ENCODE measurements at places on chromosomes 4 and X. TPM values are rescaled to one million over a fixed set of nuclear protein-coding genes. Genes with fewer than 3 reads are reported as not detected.
A peak's percentile ranks its signal among the peaks of the same experiment; 100 is the strongest.

Gene CYSLTR1
- not detected for polyA plus RNA-seq

DNA sequence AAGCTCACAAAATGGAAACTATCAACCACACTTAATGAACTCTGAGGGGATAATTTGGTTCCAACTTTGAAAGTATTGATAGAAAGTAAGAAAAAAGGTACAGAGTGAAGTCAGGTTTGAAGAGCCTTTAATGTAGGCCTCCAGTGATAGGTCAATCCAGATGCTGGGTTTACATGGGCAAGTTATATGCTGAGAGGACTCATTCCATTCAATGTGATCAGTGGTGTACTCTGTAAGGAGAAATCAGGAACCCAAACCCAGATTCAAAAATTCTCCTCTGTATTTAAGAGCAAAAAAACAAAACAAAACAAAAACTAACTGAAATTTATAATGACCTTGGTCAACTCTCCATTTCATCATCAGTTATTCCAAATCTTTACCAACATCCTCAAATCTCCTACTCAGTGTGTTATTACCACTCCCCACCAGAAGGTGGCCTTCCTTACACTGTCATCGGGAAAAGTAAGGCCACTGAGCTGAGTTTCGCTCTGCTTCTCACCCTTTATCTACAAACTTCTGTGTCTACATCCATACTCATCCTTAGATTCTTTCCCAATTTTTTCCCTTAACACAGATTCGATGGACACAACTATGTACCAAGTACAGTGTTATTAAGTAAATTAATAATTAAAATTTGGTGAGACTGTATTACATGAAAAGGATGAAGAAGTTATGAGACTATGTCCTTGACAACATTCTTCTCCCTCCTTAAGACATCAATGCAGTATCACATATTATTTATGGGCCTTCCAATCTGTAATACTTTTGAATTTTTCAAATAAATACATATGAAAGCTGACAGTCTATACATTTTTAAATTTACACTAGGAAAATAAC lies 88.3 kb downstream of the ZAR1 start:
- DNase-seq, result peak; percentile 27

Gene ZMYM3
- polyA plus RNA-seq, result 18.3 TPM

Gene DDX53
- polyA plus RNA-seq, result not detected

Gene ZNF711
- polyA plus RNA-seq, result 0.34 TPM

- DNase-seq, result no peak
These were observed 2.3 kb upstream of the SOWAHD start for GRCh38 chrX:119755981-119756533.

Gene POLN
- 0.91 TPM for polyA plus RNA-seq

GRCh38 chr4:73662709-73663546 lies 42.7 kb upstream of the RASSF6 start:
- DNase-seq, result no peak

DNA sequence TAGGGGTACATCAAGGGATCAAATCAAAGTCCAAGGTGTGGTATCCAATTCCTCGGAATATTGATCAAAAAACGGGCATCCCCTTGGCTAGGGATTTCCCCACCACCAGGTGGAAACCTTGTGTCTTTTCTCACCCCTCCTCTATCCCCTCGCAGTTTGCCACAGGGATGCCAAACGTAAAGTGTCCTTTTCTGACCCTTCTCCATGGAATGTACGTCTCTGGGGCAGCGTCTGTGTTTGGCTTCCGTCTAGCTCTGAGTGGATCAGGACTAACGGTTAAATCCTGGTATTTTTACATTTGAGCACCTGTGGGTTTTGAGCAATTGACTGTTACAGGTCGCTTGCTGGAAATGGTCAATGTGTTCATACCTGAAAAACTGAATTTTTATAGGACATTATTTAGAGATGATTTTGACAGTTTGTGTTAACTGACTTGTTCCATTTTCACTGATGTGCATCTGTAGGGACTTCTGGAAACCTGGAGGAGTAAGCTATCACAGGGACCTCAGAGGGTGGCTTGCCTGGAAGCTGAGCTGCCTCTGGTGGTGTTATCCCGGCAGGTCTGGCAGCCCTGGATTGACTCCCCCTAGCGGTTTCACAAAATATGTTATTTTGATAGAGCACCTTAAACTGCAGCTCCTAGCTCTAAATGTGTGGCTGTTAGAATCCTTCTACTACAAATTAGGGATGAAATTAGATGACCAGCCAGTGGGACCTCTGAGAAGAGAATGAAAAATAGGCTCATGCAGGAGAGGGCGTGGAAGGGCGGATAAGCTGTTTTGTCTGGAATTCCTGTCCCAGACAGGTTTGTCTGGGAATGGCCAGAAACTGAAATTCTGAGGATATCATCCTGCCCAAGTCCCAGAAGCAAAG lies 8.8 kb upstream of the MGST2 start:
- no peak for DNase-seq

Gene SOD3
- polyA plus RNA-seq, result 14.9 TPM

- no peak for DNase-seq
These were observed 108.8 kb downstream of the AMELX start for GRCh38 chrX:11401966-11402365.

Gene NALF2
- polyA plus RNA-seq, result not detected

Gene CTAG1B
- polyA plus RNA-seq, result not detected

- DNase-seq, result no peak
These were observed 14.4 kb downstream of the TXK start for GRCh38 chr4:48119646-48120045.

DNA sequence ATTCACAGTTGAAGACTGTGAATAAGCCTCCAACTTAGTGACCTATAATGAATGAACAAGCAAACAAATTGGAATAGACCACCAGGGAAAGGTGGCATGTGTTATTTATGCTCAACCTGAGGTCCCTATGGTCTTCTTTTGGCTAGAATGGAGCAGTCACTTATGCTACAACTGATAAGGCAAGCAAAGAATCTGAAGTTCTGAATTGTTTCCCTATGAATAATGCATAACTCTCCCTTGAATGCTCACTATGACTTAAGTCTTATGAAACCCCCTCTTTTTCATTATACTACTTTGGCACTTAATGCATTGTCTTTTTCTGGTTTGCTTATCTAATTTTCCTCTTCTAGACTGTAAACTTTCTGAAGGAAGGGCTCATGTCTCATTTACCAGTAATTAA lies 2.6 kb downstream of the GIMD1 start:
- DNase-seq, result no peak

DNA sequence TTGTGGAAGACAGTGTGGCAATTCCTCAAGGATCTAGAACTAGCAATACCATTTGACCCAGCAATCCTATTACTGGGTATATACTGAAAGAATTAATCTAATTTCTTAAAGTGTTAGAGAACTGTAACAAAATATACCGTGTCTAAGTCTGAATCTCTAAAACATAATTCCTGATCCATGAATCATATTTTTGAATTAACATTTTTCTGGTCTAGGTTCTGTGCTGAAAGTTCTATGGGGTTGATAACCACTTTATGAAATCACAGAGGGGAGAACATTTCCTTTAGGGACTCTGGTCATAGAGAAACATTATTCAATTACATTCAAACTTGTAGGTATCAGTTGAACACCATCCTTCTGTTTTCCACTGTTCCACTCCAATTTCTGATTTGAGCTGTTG lies 91.9 kb upstream of the ETNPPL start:
- no peak for DNase-seq

Gene SORBS2
- 6.9 TPM for polyA plus RNA-seq

GRCh38 chr4:118099106-118099505 lies 64.8 kb downstream of the NDST3 start:
- no peak for DNase-seq

- DNase-seq, result no peak
These were observed 50.5 kb downstream of the RHOH start for GRCh38 chr4:40247350-40247749.

Gene MAGEA9B
- not detected for polyA plus RNA-seq

GRCh38 chr4:80841587-80842281 lies 188.8 kb upstream of the BMP3 start:
- no peak for DNase-seq

- DNase-seq, result no peak
These were observed 1.4 kb upstream of the UFSP2 start for GRCh38 chr4:185426960-185427688.

DNA sequence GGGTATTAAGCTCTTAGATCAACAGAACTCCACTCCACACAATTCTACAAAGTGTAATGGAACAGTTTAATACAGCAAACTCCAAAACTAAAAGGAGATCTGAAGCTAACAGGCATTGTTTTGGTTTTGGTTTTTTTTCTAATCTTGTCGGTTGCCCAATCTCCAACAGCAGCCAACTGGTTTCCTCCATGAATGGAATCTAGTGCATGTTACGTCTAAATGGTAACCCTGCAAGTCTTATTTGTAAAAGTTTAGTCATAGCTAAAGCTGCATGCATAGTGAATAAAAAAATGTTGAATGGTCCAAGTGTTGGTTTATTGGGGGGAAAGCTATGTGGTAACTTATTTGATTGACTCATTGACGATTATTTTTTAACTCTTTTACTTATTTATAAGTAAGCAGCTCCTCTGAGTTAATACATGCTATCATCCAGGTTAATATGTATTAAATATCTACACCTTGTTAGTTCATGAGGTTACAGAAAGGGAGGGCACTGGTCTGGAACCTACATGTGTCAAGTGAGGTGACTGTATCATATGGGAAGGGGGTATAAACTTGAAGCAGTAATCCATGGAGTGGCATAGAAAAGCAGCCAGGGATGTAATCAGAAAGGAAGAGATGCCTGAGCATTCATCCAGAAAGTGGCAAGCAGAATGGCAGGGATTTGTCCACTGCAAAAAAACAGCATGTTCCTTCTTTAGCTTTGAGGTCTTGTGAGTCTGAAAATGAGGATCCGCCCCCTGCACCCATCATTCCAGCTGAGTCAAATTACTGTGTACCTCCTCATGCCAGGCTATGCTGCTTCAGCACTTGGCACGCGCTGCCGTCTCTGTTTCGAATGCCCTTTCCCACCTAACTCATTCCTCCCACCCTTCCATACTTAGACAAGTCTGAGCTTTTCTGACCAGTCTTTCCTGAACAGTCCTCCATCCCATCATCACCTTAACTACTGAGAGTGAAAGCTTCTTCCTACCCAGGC lies 81.7 kb downstream of the PDGFC start:
- peak; percentile 28 for DNase-seq

- DNase-seq, result no peak
These were observed 6.8 kb upstream of the SORCS2 start for GRCh38 chr4:7185487-7186030.

- no peak for DNase-seq
These were observed 128.2 kb downstream of the RASGEF1B start for GRCh38 chr4:81343536-81343935.

Gene HSD17B10
- polyA plus RNA-seq, result 156 TPM

GRCh38 chr4:4572821-4573220 lies 31.0 kb upstream of the STX18 start:
- no peak for DNase-seq

DNA sequence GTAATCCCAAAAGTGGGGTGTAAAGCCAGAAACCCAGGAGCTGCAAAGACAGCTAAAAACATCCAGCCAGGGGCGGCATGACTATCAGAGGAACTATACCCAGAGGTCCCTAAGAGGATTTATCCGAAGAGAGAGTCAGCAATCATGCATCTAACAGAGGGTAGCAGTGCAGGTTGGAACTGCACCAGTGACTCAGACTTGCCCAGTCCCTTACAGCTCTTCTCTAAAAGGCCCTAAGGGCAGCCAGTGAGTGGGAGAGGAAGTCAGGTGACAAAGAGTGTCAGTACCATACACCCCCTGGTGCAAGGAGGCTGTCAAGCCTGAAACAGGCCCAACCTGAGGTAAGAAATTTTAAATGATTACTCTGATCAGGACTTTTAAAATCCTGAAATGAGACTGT lies 88.1 kb downstream of the CAMK2D start:
- no peak for DNase-seq

- DNase-seq, result peak; percentile 90
These were observed 82.4 kb downstream of the AFAP1 start for GRCh38 chr4:7857238-7857701.

DNA sequence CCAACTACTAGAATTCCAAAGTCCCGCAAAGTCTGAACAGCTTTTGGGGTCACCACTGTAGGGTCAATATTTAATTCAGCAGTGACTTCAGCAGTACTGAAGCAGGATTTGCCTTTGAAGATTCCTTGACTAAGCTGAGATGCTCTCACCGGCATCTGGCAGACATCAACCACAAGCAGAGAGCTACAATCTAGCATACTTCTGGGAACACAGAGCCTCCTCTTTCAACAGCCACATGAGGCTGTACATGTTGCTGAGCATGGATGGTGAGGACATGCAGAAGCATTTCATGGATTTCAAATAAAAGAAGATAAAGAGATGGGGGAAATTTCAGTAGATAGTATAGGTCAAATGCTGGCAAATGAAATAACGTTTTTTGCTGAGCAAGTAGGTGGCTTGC lies 6.6 kb upstream of the ASB11 start:
- no peak for DNase-seq

DNA sequence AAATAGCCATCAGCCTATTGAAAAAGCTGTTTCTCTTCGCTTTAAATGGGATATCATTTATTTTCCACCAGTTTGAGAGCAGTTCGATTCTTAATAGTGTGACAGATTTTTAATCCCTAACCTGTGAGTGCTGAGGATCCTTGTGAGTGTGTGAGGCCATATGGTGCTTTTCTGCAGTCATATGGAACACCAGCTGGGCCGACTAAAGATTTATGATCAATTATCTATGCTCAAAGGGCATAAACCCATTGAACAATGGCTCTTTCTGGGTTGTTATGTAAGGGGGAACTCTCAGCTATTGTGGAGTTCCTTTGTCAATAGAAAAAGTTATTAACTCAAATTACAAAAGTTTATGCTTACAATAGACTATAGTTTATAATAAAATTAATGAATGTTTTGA lies 1003.6 kb downstream of the FAT4 start:
- DNase-seq, result no peak

Gene ARHGAP36
- not detected for polyA plus RNA-seq

DNA sequence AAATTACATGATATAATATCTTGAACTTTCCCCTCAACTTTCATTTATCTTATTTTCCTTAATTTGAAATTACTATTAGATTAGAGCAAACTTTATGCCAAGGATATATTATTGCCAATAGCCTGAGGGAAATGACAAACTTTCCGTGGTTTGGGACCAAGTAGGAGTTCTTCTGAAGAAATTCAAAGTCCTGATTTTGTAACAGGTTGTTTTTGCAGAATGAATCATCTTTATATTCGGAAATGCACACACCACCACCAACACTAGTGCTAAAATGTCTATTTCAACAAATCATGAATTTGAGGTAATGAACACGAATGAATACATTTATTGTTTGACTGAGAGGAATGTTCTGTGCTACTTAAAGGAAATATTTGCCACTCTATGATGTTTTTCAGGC lies 226.7 kb downstream of the GRIA2 start:
- DNase-seq, result no peak

GRCh38 chr4:3201718-3202702 lies 46.9 kb upstream of the MSANTD1 start:
- DNase-seq, result no peak

GRCh38 chrX:49249071-49249470 lies 13.8 kb downstream of the CCDC22 start:
- DNase-seq, result no peak

GRCh38 chr4:122914292-122914904 lies 8.0 kb downstream of the NUDT6 start:
- no peak for DNase-seq

DNA sequence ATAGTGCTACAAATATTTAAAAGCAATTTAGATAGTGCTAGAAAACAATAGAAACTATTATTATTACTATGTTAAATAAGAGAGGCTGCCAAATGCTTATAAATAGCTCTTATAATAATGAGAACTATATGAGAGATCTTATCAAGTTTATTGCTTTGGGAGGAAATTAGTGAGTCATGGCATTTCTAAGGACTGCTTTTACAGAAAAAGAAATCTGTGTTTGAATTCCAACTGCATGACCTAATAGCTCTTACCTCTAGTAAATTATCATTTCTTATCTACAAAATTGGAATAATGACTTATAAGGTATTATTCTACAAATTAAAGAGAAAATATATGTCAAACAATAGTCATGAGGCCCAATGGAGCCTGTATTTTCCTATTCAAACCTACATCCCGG lies 177.2 kb downstream of the GABRG1 start:
- DNase-seq, result no peak

Measured in BJ (cell line).